ENCODE measurements at places on chromosomes 1 and 21.
A peak's percentile ranks its signal among the peaks of the same experiment; 100 is the strongest.

DNA sequence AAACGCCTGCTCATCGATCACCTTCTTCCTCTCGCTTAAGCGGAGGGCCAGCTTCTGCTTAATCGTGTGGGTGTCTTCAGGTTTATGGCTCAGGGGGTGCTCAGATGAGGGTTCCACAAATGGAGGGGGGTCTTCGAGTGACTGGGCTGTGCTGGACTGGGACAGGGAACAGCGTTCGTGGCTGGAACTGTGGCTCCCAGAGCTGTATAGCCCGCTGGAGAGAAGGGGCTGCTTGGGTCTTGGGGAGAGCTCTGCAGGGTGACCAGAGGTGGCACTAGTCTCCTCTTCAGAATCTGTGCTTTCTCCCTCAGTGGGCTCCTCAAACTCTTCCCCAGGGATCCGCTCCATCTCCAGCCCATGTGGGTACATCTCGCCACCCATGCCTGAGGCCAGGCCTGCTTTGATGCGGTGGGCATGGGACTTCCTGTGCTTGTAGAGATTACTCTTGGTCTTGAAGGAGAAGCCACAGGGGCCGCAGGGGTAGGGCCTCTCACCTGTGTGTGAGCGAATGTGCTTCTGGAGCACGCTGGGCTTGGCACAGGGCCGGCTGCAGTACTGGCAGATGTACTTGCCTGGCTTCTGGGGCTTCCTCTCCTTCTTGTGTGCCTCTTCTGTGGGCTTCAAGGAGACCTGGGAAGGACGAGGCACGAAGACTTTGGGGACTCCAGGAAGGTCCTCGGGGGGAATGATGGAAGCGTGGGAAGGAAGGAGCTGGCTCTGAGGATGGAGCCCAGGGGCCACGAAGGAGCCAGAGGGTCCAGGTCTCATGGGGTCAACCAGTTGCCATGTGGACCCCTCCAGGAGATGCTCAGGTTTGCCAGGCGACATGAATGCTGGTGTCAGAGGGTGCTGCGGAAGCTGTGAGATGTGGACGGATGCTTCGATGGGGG, 99.4 kb upstream of the EDN2 start:
- no peak for DNase-seq

DNA sequence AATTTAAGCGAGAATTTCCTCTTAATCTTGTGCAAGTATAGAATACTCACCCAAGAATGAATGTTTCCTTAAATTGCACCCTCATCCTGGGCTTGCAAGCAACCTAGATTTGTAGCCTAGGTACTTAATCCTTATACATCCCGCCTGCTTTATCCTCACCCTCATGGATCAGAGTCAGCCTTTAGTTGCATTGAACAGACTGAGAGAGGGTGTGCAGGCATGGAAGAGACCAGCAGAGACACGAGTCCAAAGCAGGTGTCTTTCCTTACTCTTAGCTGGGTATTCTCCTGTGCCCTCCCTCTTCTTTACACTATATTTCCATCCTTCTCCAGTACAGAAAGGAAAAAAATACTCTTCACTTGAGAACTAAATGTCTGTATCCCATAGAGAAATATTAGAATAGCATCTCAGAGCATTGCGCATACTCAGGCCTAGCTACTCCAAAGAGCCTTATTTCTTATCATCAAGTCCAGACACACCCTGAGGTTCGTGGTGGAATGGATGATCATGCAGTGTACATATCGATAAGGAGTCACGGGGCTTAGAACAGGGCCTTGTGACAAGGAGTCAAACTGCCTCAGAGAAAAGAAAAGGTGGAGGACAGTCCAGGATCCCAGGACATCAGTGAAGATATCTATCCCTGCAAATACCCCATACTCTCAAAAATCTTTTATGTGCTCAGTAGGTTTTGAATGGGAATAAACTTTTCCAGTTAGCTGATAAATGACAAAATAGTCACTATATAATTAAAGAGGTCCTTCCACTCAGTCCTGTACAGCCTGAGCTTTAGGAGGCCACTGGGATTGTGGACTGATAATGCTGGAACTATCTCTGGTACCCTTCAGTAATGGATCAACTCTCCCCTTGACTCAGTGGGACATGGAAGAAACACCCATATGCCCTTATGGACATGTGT, 297.9 kb downstream of the GRIK1 start:
- no peak for DNase-seq

- DNase-seq, result no peak
These were observed 116.0 kb downstream of the BCAR3 start for GRCh38 chr1:93565496-93566206.

- DNase-seq, result no peak
These were observed 13.9 kb downstream of the IL6R start for GRCh38 chr1:154418923-154419619.

GRCh38 chr1:30680429-30680828, 43.0 kb downstream of the MATN1 start:
- DNase-seq, result no peak

DNA sequence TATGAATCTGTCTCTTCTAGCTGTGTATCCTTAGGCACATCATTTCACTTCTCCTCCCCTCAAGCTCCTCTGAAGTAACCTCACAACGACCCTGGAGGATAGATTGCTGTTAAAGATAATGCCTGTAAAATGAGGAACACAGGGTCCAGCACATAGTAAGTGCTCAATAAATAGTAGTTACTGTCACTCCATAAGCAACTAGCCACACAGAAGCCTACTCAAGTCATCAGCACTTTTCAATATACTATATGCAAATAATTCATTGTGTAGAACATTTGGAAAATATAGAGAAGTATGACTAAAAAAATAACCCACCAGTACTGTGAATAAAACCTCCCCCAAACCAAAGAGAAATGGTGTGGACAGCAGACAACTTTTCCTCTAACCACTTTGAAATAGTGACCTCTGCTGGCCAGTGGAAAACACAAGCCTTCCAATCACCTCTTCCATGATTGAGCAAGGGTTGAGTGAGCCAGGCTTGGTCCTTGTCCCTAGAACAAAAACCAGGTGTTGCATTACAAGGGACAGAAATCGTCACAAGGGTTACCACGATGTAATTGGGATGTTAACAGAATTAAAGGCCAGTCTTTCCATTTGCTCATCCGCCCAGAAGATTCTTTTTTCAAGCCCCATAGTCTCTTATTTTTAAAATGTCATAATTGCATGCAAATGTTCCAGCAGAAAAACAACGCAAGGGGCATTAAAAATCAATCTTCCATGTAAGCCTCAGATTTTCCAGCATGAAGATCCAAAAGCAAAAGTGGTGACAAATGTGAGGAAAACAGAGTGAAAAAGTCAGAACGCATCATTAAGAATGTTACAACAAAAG, 15.7 kb upstream of the GLIS1 start:
- no peak for DNase-seq

GRCh38 chr1:230839173-230839572, 29.1 kb downstream of the C1orf198 start:
- DNase-seq, result no peak

DNA sequence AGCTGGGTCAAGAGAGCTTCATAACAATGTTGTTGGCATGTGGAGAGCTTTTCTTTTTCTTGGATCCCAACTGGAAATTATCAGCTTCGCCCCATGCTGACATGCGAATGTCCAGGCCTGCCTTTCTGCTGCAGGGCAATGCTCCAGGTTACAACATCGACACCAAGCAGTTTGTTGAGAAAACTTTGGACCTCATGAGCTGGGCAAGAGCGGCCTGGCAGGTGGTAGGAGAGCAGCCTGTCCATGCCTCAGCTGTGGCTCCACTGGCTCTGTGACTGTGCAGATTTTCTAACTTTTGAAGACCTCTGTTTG, 41.4 kb downstream of the MTARC1 start:
- DNase-seq, result no peak

- no peak for DNase-seq
These were observed 20.5 kb downstream of the HTR1D start for GRCh38 chr1:23196627-23197328.

- no peak for DNase-seq
These were observed 85.0 kb downstream of the MRPL37 start for GRCh38 chr1:54284781-54285529.

- DNase-seq, result no peak
These were observed 13.7 kb downstream of the KIAA1614 start for GRCh38 chr1:180926164-180926981.

DNA sequence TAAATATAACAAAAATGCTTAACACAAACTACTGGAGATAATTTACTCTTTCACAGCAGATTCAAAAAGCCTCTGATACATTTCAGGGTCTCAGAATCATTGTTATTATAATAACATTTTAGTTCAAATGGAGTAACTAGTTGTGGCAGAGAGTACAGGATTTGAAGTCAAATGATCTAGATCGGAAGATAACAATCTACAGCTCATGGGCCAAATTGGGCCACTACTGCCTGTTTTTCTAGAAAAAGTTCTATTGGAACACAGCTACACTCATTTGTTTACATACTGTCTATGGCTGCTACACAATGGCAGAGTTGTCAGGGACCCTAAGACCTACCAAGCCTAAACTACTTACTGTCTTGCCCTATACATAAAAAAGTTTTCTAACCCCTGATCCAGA, 63.6 kb downstream of the ELAVL4 start:
- DNase-seq, result no peak

DNA sequence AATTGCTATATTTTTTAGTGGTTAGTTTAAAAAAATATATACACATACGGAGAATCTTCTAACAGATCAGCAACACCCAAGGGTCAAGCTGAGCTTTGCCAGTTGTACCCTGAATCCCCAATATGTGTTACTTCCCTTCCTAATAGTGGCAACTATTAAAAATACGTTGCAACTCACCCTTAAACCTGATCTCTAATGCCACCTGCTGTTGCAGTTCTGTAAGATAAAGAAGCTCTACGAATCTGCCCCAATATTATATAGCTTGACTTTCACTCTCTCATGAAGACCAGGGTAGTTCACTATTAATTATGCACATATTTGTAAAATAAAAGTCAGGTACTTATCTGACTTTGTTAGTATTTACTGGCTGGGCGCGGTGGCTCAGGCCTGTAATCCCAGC, 58.4 kb downstream of the ASH1L start:
- DNase-seq, result no peak

GRCh38 chr1:48084826-48085225, 87.6 kb upstream of the TRABD2B start:
- DNase-seq, result no peak

DNA sequence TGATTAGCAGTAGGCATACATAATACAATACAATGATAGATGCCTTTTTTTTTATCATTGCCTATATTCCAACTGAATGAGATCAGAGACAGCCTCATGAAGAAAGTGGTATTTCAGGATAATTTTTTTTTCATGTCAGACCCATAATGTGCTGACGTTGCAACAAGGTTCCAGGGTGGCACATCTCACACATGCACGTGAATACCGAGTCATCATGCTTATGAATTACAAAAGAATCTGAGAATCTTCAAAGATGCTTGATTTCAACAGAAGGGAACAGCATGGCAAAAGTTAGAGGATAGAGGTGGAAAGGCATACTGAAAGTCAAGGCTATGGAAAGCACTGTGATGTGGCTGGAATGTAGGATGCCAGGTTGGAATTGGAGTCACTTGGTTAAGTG, 5.0 kb upstream of the RNF11 start:
- DNase-seq, result no peak

- DNase-seq, result no peak
These were observed 12.6 kb upstream of the PSMA5 start for GRCh38 chr1:109438798-109439297.

DNA sequence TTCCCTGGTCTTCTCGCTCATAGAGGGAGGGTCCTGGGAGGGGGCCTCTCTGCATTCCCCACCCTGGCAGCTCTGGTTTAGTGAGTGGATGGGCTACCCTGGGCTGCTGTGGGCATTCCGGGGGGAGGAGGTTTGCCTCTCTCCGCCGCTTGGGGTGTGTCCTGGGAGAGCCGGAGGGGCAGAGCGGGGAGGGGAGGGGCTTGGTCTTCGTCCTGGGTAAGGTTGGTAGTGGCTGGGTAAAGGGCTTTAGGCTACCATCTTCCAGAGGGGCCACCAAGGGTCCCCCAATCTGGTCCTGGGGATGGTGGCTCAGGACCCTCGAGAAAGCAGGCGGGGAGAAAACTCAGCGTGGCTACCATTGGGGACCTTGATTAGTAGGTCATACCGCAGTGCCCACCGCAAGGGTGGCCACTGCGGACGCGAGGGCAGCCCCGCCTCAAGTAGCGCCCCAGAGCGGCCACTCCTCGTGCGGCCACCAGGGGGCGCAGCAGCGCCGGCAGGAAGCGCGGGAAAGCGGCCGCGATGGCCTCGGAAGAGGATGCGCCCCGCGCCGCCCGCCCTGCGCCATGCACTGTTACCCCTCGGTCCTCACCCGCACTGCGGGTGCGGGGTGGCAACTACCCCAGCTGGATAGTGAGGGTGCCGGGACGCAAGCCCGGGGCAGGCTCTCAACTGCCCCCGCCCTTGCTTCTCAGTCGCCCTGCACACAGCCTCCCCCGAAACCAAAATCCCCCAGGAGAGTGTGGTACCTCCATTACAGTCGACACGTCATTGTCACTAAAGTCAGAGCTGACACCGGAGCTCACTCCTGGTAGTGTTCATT, 44.1 kb upstream of the SLC25A33 start:
- DNase-seq, result peak; percentile 68

GRCh38 chr1:201385299-201385891, 7.9 kb upstream of the TNNT2 start:
- DNase-seq, result peak; percentile 30

- DNase-seq, result no peak
These were observed 29.8 kb downstream of the TNNT2 start for GRCh38 chr1:201347498-201348210.

GRCh38 chr1:85681087-85681486, 27.1 kb downstream of the ZNHIT6 start:
- DNase-seq, result no peak

DNA sequence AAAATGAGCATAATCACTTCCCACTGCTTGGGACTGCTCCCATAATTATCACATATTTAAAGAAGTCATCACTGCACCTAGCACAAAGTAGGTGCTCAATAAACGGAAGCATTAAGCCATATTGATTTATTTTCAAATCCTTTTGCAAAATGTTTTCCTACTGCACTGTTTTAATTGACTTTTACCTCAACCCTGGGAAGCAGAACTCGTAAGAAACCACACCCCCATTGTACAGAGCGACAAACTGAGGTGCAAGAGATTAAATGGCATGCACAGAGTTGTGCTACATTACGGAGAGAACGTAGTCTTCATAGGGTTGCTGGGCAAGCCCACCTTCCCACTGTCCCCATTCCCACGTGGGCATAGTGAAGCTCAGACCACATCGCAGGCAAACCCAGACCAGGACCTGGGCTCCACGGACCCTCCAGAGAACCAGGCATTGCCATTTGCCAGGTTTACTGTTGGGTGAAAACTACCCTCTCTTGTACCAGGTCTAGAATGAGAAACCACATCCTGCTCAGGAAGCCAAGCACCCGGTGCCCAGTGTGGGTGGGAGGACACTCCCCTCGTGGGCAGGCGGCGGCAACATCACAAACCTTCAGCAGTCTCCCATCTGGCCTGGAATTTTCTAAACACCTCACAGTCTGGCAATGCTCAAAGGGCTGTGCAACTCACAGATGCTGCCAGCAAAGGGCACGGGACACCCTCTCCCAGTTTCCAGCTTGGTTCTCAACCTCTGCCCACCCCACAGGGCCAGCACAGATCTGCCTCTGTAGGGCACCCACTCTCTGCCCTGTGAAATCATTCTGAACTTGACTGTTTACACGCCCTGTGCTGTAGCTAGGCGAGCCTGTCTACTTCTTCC, 8.2 kb downstream of the IFFO2 start:
- DNase-seq, result peak; percentile 75

All from activated naive CD4-positive, alpha-beta T cell treated with Interleukin-2 at 50 U/mL for 16 hours (primary cell).